Lung microvascular endothelial cell (primary cell): ENCODE measurements at places on chromosomes 7 and 10. TPM values are rescaled to one million over a fixed set of nuclear protein-coding genes. Genes with fewer than 3 reads are reported as not detected.
A peak's percentile ranks its signal among the peaks of the same experiment; 100 is the strongest.

GRCh38 chr10:8158193-8159071, 103.9 kb downstream of the GATA3 start:
- DNase-seq: no peak

- DNase-seq: peak; percentile 75
These were observed 73.3 kb downstream of the ARID5B start for GRCh38 chr10:61974601-61975390.

DNA sequence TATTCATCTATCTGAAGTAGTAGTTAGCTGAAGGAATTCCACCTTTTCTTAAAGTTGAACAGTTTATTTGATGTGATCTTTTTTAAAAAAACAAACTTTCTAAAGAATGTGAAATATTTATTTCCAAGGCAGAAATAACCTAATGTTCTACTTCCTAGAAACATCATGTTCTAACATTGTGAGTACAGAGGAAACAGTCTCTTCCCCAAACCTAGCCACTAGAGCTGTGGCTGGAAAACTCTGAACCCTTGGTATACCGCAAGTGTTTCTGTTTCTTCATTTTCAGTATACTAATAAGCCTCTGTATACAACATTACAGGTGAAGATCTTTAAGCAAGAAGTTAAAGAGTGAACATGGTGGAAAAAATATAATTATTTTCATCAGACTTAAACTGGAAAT, 35.1 kb downstream of the NOC3L start:
- no peak for DNase-seq

- no peak for DNase-seq
These were observed 582.3 kb upstream of the CNTNAP2 start for GRCh38 chr7:145534301-145534700.

- no peak for DNase-seq
These were observed 103.6 kb downstream of the PRPF18 start for GRCh38 chr10:13690281-13690825.

DNA sequence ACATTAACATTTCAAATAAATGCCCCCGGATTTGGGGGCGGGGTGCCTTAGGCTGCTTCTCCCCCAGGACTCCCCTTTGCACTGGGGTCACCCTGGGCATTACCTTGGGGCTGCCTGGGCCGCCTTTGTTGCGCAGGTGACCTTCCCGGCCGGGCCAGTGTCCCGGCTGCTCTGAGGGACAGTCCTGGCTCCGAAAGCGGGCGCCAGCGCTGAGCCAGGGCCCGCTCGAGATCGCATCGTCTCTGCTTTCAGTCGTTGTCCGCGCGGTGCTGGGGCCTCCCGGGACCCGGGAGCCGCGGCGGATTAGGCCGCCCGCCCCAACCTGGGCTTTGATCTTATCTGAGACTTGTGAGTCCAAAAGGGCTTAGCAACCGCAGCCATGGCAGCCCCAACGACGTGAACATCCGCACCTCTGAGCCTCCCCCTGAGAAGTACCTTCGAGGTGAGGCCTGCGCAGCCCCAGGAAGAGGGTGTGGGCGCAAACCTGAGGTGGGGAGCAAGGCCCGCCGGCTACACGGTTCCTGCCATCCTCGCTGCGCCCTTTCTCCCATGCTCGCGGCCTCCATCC, 14.8 kb upstream of the WAPL start:
- no peak for DNase-seq

- DNase-seq: peak; percentile 28
These were observed 17.6 kb upstream of the ORAI2 start for GRCh38 chr7:102415685-102416225.

DNA sequence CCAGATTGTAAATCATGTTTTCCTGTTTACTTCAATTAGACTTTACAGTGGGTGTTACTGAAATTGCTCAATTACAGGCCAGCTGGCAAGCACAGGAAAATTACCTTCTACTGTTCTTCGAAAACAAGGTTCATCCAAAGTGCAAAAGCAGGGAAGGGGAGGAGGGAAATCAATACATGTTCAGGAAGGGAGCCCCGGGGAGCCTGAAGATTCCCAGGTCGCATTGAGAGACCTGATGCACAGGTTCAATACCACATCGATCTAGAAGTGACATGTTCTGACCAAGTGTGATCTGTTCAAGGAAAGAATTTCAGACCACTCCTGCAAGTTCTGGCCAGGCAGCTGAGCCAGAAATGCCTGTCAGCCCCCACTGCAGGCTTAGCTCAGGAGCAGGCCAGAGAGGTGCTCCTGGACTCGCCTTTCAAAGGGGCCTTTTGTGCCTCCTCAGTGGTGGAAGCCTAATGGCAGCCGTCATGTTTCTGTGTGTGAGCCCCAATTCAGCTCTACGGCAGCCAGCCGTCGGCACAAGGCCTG, 35.9 kb downstream of the FAM53B start:
- peak; percentile 30 for DNase-seq

DNA sequence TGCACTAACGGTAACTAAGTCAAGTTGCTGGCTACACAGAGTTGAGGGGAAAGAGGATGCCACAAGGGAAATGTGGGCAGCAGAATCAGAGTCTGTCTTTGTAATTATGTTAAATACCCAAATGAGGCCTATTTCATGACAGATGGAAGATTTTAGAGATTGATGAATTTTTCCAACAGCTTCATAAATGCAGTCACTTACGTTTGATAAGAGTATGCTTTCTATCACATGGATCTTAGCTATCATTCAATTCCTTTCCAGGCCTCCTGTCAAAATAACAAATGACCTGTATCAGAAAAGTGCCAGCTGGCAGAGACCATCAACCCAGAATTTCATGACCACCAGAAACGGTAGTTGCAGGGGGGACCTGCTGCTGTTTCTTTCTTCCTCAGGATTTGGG, 148.4 kb upstream of the PLPP4 start:
- no peak for DNase-seq

DNA sequence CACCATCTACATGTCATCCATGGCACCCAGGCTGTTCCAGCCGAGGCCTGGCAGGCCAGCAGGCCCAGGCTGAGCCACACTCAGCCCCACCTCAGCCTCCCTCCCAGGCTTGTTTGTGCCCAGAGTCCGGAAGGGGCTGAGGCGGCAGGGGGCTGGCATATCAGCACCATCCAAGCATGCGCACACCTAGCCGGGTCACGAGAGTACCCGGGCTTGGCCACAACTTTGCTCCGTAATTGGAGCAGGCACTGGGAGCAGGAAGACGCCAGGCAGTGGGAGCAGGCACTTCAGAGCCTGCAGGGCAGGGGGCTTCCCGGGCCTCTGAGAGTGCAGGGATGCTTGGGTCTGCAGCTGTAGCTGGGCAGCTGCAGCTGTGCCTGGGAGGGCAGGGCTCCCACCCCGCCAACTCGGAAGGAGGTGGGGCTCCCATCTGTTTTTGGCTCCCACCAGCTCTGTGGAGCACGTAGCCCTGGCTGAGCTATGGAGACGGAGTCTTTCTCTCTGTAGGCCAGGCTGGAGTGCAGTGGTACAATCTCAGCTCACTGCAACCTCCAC, 15.2 kb upstream of the TSPAN15 start:
- no peak for DNase-seq

GRCh38 chr7:140230516-140230860, 53.7 kb upstream of the KDM7A start:
- peak; percentile 13 for DNase-seq

DNA sequence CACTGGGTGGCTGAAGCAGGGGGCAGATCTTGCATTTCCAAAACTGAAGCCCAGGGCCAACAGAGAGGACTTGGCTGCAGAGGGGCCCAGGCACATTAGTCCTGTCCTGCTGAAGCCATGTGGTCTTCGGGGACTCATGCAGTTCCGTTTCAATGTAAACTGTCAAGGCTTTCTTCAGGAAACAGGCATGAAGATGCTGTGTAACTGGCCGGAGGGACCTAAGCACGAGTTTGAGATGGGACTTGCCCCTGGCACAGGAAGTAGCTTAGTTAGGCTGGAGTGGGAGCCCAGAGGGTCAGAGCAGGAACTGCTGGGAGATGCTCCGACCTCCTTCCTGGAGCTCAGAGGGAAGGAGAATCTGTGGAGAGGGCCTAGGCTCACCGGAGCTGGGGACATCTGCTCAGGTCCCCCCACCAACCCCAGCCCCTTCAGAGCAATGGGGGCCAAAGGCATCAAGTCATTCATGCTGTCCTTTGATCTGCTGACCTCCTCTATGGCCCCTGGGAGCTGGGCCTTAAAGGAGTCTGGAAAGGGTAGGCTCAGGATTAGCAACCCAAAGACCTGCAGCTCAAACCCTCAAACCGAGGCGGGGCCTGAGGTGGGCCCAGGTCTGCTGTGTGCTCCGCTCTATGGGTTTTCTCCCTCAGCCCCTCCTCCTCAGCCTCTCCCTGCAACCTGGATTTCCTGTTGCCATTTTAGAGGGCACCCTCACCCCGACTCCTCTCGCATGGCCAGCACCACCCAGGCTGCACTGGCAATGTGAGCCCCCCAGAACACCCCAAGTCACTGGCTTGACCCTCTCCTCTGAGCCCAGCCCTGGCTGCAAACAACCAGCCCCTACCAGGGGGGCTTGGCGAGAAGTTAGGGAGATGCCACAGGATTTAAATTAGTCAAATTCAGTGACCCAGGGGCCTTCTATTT, 4.4 kb upstream of the MNX1 start:
- no peak for DNase-seq

DNA sequence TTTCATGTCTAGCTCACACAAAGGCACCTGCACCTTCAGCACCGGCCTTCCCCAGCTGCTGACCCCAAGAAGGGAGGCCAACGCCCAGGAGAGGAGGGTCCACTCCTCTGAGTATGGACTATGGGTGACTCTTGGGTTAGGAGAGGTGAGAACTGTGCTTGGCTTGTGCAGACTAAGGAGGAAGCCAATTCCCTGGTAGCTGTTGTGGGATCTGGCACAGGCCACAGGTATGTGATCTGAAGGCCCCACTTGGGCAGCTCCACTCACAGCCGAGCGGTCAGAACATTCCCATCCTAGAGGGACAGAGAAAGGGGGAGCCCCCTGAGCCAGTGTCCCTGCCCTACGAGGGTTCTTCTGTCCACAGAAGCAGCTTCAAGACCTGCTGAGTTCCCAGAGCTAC, 52.8 kb upstream of the FIGNL1 start:
- DNase-seq: no peak

GRCh38 chr7:159068488-159068811, 76.2 kb downstream of the VIPR2 start:
- DNase-seq: no peak

- no peak for DNase-seq
These were observed 39.8 kb upstream of the ELN start for GRCh38 chr7:73988197-73988596.

DNA sequence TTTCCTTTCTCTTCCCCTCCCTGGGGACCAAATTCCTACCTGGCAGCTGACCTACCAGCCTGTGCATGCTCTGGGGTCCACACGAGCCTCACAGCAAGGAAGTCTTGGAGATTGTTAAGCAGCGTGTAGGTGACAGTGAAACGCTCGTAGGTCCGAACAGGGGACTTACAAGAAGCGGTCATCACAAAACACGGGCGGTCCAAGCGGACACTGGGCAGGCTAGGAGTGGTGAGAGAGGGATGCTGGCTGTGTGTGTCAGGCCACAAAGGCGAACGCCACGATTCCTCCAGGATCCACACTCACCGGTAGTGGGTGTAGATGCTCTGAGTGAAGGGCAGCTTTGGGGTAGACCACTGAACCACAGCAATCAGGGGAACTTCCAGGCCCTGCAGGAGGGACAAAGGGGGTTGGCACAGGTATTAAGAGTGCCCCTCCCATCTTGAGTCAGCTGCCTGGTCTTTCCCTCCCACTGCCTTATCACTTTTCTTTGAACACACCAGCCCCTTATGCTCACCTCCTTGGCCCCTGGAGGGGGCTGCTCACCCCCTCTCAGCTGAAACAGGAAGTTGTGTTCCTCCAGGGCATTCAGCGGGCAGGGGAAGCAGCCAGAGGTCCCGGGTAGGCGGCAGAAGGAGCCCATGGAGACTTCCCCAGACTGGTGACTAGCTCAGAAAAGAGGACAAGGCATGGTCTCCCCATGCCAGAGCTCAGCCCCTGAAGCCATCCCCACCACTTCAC, 2.0 kb downstream of the TRAPPC14 start:
- no peak for DNase-seq

DNA sequence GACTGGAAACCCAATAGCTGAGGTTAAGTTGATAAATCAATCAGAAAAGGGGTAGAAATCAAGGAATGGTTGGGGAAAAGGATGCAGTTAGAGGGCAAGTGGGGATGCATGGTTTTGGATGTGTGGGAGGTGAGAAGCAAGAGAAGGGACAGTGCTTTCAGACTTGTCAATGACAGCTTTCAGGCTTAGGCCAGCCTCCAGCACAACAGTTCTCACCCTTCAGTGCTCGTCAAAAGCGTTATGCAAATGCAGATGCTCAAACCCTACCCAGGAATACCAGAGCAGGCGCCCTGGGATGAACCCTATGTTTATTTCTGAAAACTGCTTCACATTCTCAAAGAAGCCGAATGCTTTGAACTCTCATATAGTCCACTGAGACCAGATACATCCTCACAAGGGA, 74.0 kb downstream of the AOAH start:
- no peak for DNase-seq

GRCh38 chr7:129307592-129307991, 82.8 kb downstream of the AHCYL2 start:
- no peak for DNase-seq

- no peak for DNase-seq
These were observed 9.5 kb downstream of the EPHA1 start for GRCh38 chr7:143399151-143399550.

DNA sequence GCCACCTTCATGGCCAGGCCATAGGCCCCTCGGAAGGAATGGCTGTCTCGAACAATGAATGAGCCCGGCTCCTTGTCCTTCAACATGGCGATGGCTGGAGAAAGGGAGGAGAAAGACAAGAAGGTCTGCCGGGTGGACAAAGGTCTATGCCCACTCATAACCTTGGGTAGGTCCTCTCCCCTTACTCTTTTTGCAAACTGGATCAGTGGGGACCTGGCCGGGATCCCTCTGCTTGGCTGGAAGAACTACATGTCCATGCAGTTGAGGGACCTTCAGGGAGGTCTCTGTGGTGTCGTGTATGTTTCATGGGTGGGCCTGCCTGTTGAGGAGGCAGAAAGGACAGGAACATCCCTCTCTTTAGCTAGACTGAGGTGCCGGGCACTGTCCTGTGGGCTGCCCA, 284.8 kb downstream of the TNS3 start:
- no peak for DNase-seq

DNA sequence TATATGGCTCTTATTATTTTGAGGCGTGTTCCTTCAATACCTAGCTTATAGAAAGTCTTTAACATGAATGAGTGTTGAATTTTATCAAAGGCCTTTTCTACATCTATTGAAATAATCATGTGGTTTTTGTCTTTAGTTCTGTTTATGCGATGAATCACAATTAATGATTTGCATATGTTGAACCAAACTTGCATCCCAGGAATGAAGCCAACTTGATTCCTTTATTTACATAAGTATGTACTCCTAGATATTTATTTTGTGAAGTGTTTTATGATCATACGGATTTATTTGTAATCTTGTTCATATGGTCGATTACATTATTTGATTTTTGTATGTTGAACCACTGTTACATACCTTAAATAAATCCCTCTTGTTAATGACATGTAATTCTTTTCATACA, 244.3 kb upstream of the KCND2 start:
- no peak for DNase-seq

The BTBD16 gene
- under 0.01 TPM in 1 of 2 replicates, not detected in the other for total RNA-seq

The RUFY2 gene
- total RNA-seq: 14.4 and 17.3 TPM in 2 replicates

The TRIM73 gene
- total RNA-seq: 0.44 and 1.2 TPM in 2 replicates

The IL6 gene
- total RNA-seq: 0.60 and 0.87 TPM in 2 replicates

The OR2A2 gene
- not detected in 2 replicates for total RNA-seq

The CLDN12 gene
- 10.5 and 15.5 TPM in 2 replicates for total RNA-seq

The IGF2BP3 gene
- 6.0 and 23.1 TPM in 2 replicates for total RNA-seq

The H2BK1 gene
- total RNA-seq: not detected in 2 replicates

The TFEC gene
- 0.20 and 1.3 TPM in 2 replicates for total RNA-seq

The SPDYE2 gene
- not detected in 2 replicates for total RNA-seq

The DNAJC12 gene
- total RNA-seq: 4.1 and 6.3 TPM in 2 replicates

The HMX2 gene
- total RNA-seq: not detected in 2 replicates

The TLL2 gene
- under 0.01 TPM in 2 replicates for total RNA-seq

The LDB3 gene
- not detected in 2 replicates for total RNA-seq

The OR9A2 gene
- total RNA-seq: not detected in 2 replicates

The MINDY3 gene
- 12.4 and 23.2 TPM in 2 replicates for total RNA-seq

The PSPH gene
- 19.4 and 29.8 TPM in 2 replicates for total RNA-seq
